ENCODE measurements at places on chromosomes 7 and 10.

- no peak overlapping the region for H3K27ac ChIP-seq
- no peak overlapping the region for H3K4me3 ChIP-seq
- peaks cover 40% of the 10 kb centered on the region for H3K27me3 ChIP-seq
- peaks cover 26% of the 10 kb centered on the region for H3K4me1 ChIP-seq
Observed at GRCh38 chr7:122887848-122888247, 1.6 kb upstream of the CADPS2 start.

- H3K27me3 ChIP-seq = no peaks in the 10 kb centered on the region
- no peaks in the 10 kb centered on the region for H3K36me3 ChIP-seq
- H3K4me1 ChIP-seq = peaks cover 21% of the 10 kb centered on the region
Observed at GRCh38 chr10:113097036-113097435, 147.0 kb downstream of the TCF7L2 start.

GRCh38 chr10:132774181-132774901, 11.6 kb downstream of the NKX6-2 start:
- no peak for DNase-seq
- no peaks in the 10 kb centered on the region for H3K27me3 ChIP-seq
- H3K36me3 ChIP-seq = no peaks in the 10 kb centered on the region
- H3K4me3 ChIP-seq = no peak overlapping the region

- no peak for DNase-seq
- no peak overlapping the region for H3K27ac ChIP-seq
- no peak overlapping the region for H3K4me3 ChIP-seq
- no peaks in the 10 kb centered on the region for H3K27me3 ChIP-seq
Observed at GRCh38 chr10:103740611-103741010, 114.8 kb downstream of the SH3PXD2A start.

GRCh38 chr10:28890121-28890950, 213.0 kb downstream of the BAMBI start:
- no peak overlapping the region for H3K4me3 ChIP-seq
- H3K4me1 ChIP-seq = no peaks in the 10 kb centered on the region
- H3K27me3 ChIP-seq = no peaks in the 10 kb centered on the region
- no peak overlapping the region for H3K27ac ChIP-seq

All from neural progenitor cell (in vitro differentiated cells).